Kidney tubule cell (primary cell): ENCODE measurements at places on chromosomes 5 and 9.

DNA sequence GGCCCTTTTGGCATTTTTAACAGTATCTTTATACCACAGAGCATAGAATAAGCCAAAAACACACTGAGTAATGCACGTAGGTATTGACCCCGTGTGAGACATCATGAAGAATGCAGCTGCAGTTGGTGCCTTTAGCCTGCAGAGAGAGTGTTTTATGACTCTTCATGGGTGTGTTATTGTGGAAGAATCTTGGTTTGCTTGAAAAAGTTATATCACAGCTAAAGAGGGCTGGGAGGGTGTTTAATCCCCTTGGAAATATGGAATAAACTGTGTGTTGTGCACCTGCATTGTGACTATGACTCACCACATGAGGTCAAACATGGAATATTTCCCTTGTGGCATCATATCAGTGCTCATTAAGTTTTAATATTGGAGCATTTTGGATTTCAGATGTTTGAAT lies 458.7 kb downstream of the CDH9 start:
- no peak for DNase-seq

DNA sequence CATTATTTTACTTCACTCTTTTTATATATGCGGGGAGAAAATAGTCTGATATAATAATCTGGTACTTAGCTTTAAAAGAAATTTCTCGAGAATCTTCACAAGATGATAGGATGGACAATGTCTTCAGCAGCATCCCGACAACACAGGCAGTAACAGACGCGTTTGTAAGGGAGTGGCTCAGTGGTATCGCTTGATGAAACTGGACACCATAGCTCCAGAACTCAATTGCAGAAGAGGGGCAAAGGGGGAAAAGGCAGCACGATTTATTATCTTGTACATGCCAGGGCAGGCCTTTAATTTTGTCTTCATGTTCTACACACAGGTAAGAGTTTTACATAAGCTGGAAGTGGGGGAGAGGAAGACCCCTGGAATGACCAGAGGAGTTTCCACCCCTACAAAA lies 15.7 kb downstream of the IL4 start:
- no peak for DNase-seq

DNA sequence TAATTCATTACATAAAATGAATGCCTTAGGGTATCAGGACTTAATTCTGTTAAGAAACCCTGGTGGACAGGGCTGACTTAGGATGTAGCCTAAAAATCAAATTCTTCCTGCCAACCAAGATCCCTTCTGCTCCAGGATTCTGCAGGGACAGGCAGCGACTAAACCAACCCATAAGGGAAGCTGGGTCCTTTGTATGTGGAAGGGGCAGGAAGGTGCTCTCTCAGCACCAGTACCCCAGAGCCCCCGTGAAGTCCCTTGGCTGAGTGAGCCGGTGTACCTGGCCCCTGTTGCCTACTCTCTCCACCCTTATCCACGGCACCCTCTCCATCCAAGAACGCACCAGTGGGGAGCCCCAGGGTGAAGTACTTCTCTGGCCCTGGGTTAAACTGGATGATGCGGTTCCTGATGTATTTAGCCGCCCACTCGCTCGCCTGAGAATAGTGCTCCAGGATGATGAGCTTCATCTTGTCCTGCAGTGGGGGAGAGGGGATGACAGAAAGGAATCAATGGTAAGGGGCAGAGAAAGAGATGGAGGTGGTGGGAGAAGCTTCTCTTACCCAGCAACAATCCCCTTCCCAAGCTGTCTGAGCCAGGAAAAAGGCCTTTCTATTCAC lies 1.1 kb downstream of the GNPDA1 start:
- DNase-seq, result no peak

DNA sequence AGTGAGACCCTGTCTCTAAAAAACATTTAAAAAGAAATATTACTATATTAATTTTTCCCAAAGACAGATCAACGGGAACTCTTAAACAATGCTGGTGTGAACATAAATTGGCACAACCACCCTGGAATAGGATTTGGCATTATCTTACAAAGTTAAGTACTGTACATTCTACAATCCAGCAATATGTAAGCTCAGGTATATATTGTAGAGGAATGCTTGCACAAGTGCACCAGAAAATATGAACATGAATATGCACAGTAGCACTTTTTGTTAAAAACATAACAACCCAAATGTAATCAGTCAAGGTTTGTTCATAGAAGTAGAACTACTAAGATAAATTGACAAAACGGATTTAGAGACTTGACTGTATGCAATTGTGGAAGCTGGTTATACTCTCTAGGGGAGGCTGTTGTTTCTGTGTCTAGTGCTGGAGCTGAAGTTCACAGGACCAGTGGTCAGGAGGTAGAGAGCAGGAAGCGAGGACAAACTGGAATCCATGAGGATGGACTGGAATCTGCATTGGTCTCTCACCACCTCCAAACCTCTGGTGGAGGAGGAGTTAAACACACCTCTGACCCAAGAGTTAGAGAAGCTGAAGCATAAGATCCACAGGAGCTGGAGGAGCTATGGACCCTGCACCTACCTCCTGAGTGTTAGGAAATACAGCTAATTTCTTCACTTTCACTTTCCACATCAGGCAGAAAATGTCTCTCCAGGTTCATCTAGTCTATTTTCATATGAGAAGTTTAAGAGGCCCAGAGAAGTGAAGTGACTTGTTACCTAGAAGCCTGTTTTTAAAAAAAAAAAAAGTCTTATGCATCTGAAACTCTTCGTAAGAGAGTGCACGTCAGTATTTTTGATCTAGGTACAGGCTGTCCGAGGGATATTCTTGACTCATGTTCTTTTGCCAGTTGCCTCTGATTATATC lies 20.3 kb upstream of the RIC1 start:
- peak; percentile 38 for DNase-seq

- DNase-seq, result no peak
Observed at GRCh38 chr9:83339435-83339834, 198.8 kb downstream of the FRMD3 start.

DNA sequence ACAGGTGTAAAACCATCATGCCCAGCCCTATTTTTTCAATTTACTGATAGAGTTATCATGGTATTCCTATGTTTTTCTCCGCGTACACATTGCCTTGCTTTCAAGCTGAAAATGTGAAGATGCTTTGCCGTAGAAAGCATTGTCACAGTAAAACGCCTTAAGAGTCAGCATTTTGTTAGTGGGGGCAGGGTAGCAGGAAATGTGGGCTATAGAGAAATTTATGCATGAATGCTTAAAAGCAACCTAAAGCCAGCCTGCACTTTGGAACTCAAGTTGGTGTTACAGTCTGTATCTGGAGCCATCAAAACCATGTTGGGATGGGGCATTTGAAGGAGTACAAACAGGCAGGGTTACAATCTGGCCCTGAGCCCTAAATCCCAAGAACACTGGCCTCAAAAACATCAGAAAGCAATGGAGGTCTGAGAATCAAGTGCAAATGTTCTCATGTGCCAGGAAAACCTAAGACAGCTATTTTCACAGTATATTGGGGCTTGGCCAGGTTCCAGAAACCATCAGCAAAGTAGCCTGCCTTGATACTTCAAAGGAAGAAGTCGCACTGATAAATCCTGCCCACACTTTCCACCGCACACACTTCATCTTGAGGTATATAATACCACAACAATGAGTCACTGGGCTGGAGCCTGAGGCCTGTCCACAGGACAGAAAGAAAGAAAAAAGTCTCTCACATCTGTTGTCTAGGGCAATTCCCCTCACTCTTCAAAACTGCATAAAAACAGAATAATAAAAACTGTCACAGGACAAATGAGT lies 313.8 kb downstream of the ENC1 start:
- peak; percentile 98 for DNase-seq

DNA sequence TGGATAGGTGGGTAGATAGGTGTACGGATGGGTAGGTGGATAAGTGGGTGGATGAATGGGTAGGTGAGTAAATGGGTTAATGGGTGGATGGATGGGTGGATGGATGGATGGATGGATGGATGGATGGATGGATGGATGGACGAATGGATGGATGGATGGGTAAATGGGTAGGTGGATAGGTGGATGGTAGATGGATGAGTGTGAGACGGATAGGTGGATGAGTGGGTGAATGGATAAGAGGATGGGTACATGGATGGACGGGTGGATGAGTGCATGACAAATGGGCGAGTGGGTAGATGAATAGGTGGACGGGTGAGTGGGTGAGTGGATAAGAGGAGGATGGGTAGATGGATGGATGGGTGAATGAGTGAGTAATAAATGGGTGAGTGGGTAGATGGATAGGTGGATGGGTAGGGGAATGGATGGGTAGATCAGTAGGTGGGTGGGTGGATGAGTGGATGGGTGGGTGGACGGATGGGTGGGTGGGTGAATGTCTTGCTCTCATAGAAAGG lies 179.2 kb downstream of the FGF18 start:
- no peak for DNase-seq

GRCh38 chr5:78544561-78545201 lies 103.9 kb downstream of the LHFPL2 start:
- DNase-seq, result peak; percentile 36

DNA sequence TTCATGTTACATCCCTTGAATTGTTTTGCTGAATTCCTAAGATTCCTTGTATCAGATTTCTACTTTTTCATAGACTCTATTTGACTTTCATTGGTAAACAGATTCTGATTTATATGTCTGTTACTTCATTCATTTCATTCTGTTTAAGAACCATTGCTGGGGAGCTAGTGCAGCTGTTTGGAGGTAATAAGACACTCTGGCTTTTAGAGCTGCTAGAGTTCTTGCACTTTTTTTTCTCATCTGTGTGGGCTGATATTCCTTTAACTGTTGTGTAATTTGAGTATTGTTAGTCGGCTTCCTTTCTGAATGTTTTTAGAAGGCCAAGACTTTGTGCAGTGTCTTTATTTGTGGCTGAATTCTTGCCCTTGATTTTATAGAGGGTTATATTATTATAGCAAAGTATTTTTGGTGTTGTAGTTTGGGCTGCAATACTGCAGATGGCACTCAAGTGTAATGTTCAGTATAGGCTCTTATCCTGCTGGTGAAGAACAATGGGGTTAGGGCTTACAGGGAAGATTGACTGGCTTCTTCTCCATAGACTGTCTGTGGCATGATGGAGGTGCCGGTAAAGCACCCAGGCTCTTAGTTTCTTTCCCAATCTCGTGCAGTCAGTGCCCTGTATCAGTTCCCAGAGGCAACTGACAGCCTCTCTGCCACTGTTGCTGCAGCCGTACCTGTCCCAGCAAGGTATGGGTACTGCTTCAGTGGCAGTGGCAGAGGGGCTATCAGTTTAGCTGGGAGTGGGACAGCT lies 162.2 kb downstream of the OXCT1 start:
- DNase-seq, result peak; percentile 60

DNA sequence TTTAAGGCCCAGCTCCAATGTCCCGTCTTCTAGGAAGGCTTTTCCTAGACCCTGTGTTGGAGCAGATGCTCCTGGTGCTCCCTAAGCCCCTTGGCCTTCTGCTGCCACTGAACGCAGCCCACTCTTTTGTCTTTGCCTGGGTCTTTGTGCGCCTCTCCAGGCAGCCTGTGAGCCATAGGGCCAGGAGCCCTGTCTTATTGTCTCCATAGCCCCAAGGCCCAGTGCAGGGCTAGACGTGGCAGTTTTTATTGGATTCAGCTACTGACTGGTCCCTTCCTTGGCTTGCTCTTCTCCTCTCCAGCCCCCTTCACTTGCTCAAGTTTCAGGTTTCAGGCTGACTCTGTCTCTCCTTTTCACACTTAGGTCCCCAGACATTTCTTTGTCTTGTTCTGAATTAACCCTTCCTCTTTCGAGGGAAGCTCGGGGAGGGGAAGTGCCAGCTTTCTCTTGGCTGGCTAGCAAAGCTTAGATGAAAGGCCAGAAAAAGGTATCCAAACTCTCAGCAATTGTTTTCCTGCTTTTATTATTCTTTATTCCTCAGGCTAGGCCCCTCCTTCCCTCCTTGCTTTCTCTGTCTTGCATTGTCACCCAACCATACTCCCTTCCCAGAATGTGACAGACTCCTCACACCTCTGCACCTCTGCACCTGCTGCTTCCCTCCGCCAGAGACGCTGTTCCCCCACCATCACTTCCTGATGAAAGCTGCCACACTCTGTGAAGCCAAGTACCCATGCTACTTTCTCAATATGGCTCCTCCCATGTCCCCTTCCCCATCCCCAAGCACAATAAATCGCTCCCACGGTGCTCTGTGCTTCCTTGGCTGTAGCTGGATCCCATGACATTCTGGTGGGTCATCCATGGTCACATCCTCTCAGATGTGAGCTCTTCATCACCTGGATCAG lies 101.6 kb upstream of the CPEB4 start:
- no peak for DNase-seq

DNA sequence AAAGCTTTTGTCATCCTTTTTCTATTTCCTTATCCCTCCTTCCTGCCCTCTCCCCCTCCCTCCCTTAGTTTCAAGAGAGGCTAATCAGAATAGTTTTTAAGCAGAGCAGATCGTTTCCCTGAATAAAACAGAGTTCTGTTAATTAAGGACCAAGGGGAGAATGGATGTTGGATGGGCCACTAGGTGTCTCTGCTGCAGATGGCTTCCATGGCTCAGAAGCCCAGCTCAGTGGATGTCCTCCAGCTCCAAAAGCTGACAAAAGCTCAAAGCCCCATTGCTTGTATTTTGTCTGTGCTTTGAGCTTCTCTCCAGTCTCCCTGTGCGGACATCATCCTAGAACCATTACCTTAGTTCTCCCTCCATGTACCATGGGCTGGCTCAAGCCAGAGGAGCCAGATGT lies 21.0 kb upstream of the NPR3 start:
- no peak for DNase-seq

GRCh38 chr5:124956471-124957029 lies 210.1 kb upstream of the ZNF608 start:
- DNase-seq, result no peak
